ENCODE measurements at places on chromosomes 11 and 22.

DNA sequence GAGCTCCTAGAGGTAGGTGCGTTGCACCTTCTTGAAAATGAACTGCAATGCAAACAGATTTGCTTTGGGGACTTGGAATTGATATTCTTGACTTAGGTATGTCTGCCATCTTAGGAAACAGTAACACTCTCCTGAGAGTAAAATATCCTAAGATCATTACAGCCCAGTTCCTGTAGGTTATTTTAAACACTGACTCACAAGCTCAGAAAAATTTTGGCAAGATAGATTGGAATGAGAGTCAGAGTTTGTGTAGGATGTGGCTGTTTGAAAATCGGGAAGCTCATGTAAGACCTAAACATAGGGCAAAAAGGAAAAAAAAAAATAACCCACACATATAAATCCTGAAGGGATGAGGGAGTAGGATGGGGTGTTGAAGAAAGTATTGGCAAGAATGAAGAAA is 377.0 kb upstream of the LRRC4C start:
- DNase-seq = no peak

- no peak for DNase-seq
Observed at GRCh38 chr11:111452817-111453552, 59.2 kb downstream of the BTG4 start.

GRCh38 chr22:38031491-38031890 is 25.7 kb upstream of the PICK1 start:
- no peak for DNase-seq

DNA sequence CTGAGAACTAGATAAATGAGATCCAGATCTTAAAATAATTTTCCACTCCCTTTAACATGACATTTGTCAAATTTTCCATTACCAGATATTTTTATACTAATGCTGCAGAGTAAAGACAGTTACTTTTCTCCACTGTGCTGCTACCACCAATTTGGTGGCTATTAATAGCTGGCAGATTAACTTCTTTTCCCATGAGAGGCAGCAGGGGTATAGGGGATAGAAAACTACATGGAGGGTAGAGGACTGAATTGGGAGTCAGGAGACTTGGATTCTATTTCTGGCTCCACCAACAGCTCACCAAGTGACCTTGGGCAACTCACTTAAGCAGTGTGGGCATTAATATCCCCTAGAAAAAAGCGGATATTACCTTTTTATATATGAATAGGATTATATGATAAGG is 69.2 kb downstream of the KIF18A start:
- DNase-seq = no peak

GRCh38 chr22:19196841-19197612 is 18.5 kb upstream of the SLC25A1 start:
- DNase-seq = no peak

GRCh38 chr11:1174441-1175370 is 17.0 kb downstream of the MUC5AC start:
- no peak for DNase-seq

All from cortex of kidney (tissue), 1 donor.